ENCODE measurements at places on chromosomes 7 and 10.

- no peak for DNase-seq
Measured at GRCh38 chr7:18347170-18347569, 148.4 kb upstream of the HDAC9 start.

DNA sequence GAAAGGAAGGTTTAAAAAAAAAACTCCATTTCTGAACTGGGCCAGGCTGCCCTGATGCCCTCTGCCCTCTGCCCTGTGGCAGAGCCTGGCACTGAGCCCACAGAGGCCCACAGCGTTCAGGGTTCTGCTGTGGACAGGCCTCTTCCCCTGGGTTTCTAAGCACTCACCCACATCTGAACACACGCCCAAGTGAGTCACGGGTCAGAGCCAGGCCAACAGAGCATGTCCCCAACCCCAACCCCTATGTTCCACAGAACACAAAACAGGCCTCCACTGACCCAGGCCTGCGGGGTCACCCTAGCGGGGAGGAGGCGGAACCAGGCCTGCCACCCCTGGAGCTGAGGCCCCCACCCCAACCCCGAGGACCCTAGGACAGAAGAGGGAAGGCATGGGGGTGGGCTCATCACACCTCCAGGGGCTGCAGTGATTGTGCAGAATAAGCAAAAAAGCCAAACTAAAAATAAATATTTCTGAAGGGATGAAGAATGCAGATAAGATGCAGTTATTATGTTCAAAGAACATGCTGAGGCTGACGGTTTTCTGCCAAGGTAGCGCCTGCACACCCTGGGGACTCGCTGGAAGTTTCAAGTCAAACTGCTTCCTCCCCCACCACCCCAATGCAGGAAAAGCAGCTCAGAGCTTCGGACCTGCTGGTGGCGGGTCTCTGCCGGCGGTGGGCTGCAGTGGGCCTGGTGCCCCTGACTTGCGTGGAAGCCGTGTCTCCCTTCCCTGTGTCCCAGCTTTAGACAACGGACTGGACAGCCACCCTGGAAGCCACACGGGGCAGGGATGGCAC is 5.4 kb downstream of the WDR86 start:
- no peak for DNase-seq

GRCh38 chr7:14073543-14073942 is 84.1 kb upstream of the ETV1 start:
- DNase-seq: no peak

DNA sequence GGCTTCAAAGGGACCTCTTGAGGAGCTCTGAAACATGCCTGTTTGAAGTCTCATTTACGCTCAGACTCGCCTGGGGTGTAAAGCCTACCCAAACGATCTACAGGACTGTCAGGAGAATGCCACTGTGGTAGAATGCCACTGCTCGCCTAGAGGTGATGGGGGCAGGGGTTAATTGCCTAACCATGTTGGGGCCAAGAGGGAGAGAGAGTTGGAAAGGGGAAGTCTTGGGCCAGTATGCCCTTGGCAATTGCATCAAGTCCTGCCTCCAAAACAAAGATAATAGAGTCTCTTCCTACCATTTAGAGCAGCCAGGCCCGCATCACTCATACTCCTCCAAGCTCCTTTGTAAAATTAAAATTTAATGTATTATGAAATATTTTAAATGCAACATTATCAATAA is 25.2 kb downstream of the CDK1 start:
- DNase-seq: no peak

GRCh38 chr7:140390466-140391190 is 7.7 kb downstream of the SLC37A3 start:
- DNase-seq: no peak

DNA sequence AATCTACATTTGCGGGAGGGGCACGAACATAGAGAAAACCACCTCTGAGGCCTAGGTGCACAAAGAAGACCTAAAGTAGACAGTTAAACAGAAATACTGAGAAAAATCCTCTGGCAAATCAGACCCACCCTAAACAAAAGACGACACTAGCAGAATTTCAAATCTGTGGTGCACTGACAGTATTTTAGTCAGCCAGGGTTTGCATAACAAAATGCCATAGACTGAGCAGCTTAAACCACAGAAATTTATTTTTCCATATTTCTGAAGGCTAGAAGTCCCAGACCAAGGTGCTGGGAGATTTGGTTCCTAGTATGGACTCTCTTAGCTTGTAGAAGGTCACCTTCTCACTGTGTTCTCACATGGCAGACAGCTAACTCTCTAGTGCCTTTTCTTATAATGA is 26.3 kb downstream of the IPMK start:
- DNase-seq: no peak

- DNase-seq: no peak
Measured at GRCh38 chr7:31017721-31018120, 34.4 kb upstream of the ADCYAP1R1 start.

- DNase-seq: no peak
Measured at GRCh38 chr10:56605051-56605450, 244.0 kb upstream of the ZWINT start.

Measured in amniotic stem cell (primary cell).